ENCODE measurements at places on chromosomes 7 and 10.
A peak's percentile ranks its signal among the peaks of the same experiment; 100 is the strongest.

DNA sequence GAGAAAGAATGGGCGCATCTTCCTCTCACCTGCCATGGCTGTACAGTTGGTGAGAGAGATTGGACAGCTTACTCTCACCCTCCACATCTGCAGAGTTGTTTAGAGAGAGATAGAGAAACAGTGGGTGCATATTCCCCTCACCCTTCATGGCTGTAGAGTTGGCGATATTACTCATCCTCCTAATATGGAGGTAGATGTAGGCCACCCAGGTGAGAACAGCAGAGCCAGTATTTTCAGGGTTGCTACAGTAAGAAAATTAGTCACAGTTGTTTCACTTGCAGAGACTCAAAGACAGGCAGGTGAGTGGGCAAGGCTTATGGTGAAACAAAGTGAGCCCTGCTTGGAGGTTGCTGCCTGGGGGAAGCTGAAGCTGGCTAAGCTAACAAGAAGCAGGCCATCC, 65.0 kb upstream of the PFKP start:
- no peak for DNase-seq

- DNase-seq: no peak
These were observed 599.6 kb upstream of the GHITM start for GRCh38 chr10:83539528-83540308.

- no peak for DNase-seq
These were observed 18.7 kb upstream of the KNDC1 start for GRCh38 chr10:133141144-133141957.

DNA sequence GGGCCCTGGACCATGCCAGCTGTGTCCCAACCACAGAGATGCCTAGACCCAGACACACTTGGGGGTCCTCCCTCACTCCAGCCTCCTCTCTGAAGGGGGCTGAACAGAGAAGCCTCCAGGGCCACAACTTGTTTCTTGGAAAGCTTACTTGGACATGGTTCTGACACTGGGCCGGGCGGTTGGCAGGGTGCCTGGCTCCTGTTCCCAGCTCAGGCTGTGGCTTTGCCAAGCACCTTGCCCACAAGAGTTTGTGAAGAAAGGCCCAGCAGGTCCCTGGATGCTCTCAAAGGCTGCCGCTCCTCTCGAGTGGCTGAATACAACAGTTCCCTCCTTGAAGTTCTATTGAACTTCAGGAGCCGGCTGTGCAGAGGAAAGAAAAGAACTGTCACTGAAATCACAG, 181.6 kb downstream of the PTPN20 start:
- DNase-seq: no peak

- no peak for DNase-seq
These were observed 81.5 kb downstream of the CDH23 start for GRCh38 chr10:71478173-71478572.

DNA sequence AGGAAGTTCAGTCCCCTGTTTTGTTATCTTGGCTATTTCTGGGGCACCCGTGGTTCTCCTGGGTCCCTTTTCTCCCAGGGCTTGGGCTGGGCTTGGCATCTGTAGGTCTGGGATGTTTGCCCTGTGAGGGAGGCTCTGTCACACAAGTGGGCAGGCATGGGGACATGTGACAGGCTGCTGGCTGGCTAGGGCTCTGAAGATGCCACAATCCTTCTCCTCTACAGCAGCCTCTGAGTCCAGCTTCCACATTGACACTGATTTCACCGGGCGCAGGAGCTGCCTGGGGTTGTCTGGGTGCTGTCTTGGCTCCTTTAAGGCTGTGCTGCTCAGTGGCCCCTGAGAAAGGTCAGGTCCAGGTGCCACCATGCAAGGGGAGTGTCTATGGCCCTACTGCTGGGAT, 37.4 kb upstream of the ZNF716 start:
- DNase-seq: no peak

GRCh38 chr10:103447187-103447586, 5.0 kb downstream of the CALHM2 start:
- DNase-seq: no peak

DNA sequence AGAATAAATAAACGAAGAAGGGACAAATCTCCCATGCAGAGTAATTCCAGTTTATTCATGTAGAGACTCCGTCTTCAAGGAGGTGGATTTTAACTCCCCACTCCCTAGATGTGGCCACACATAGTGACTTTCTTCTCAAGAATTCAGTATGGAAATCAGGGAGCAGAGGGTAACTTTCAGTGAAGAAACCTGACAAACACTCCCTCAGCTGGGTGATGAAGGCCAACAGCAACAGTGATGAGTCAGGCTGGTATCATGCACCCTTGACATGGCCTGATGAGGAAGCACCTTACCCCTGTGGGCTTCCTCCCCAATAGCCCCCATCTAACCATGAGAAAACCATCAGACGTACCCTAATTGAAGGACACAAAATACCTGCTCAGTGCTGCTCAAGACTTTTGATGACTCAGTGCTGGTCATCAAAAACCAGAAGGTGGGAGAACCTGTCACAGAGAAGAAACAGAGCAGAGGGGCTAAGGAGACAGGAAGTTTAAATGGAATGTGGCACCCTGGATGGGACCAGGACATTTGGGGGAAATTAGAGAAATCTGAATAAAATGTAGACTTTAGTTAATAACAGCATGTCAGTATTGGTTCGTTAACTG, 50.6 kb downstream of the ADAMTS14 start:
- DNase-seq: no peak

- DNase-seq: peak; percentile 26
These were observed 820 bp upstream of the NRG3 start for GRCh38 chr10:81873932-81874816.

DNA sequence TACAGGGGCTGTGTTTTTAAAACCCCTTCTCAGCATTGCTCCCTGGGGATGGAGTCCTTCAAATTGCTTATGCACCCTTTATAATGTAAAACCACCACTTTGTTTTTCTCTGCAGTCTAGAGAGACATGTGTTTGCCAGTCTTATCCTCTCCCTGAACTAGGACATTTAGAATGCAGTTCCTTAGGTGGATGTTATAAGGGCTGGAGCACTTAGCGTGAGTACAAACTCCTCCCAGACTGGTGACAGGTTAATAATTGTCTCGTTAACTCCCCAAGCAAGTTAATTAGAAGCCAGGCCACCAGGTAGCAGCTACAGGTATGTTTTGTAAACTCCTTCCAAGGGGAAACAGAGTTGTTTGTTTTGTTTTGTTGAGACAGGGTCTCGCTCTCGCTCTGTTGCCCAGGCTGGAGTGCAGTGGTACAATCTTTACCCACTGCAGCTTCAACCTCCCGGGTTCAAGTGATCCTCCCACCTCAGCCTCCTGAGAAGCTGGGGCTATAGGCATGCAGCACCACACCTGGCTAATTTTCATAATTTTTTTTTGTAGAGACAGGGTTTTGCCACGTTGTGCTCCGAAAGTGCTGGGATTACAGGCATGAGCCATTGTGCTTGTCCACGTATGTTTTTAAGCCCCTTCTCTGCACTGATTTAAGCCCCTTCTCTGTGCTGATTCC, 100.2 kb downstream of the FAM107B start:
- no peak for DNase-seq

GRCh38 chr7:2851497-2851896, 7.4 kb upstream of the GNA12 start:
- no peak for DNase-seq

- no peak for DNase-seq
These were observed 559 bp upstream of the FKBP14 start for GRCh38 chr7:30027065-30027456.

GRCh38 chr10:87608756-87609155, 50.9 kb upstream of the PAPSS2 start:
- no peak for DNase-seq

DNA sequence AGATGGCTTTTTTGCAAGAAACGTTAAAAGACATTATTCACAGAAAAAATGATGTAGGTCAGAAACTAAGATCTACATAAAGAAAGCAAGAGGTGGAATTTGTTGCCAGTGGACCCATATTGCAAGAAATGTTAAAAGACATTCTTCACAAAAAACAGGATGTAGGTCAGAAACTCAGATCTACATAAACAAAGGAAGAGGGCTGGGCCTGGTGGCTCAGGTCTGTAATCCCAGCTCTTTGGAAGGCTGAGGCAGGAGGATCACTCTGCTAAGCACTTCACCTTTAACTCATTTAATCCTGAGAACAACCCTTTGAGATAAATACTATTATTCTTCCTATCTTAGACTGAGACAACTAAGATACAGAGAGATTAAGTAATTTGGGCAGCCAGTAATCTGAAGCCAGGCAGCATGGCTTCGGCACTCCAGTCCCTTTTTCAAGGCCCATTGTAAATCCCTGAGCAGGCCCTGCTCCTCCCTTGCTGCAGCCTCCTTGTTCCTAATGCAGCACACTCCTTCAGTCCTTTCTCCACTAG, 11.6 kb downstream of the ZFAND4 start:
- no peak for DNase-seq

DNA sequence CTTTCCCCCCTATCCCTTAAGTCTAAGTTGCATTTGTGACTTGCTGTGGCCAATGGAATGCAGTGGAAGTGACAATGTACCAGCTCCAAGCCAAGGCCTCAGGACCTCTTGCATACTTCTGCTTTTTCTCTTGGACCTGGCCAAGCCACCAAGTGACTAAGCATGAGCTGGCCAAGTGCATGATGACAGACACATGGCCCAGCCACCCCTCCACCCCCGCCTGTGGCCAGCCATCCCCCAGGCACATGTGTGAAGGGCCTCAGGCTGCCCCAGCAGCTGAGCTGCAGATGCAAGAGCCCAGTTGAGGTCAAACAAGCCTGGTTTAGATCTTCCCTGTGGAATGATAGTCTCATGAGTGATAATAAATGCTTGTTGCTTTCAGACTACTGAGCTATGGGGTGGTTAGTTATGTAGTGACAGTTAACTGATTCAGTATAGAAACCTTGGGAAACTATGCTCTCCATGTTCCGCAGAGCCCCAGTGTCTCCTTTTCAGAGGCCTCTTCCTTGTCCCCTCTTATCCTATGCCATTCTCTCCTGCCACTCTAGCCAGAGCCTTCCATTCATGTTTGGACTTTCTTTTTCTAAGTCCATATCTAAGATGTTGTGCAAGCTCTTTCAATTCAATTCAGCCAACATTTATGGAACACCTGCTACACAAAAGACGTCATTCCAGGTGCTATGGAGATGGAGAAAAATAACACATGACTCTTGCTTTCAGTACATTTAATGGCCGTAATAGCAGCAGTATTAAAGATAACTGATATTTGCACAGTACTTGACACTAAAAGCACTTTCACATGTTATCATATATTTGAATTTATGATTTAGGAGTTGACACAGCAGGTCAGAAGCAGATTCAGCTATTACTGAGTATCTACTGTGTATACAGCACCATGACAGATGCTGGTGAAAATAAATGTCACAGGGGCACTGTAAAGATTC, 55.5 kb upstream of the LOXL4 start:
- peak; percentile 35 for DNase-seq

- DNase-seq: no peak
These were observed 347 bp downstream of the LBX1 start for GRCh38 chr10:101228966-101229265.

- DNase-seq: peak; percentile 32
These were observed 736 bp downstream of the MINDY4 start for GRCh38 chr7:30771880-30772425.

- DNase-seq: no peak
These were observed 129.4 kb downstream of the RGS10 start for GRCh38 chr10:119413093-119413453.

Data from stimulated activated CD8-positive, alpha-beta memory T cell treated with anti-CD3 and anti-CD28 coated beads, Interleukin-4, amount 100 ng/mL, for 48 hours (primary cell).